ENCODE measurements at places on chromosomes 11 and 22.
A peak's percentile ranks its signal among the peaks of the same experiment; 100 is the strongest.

DNA sequence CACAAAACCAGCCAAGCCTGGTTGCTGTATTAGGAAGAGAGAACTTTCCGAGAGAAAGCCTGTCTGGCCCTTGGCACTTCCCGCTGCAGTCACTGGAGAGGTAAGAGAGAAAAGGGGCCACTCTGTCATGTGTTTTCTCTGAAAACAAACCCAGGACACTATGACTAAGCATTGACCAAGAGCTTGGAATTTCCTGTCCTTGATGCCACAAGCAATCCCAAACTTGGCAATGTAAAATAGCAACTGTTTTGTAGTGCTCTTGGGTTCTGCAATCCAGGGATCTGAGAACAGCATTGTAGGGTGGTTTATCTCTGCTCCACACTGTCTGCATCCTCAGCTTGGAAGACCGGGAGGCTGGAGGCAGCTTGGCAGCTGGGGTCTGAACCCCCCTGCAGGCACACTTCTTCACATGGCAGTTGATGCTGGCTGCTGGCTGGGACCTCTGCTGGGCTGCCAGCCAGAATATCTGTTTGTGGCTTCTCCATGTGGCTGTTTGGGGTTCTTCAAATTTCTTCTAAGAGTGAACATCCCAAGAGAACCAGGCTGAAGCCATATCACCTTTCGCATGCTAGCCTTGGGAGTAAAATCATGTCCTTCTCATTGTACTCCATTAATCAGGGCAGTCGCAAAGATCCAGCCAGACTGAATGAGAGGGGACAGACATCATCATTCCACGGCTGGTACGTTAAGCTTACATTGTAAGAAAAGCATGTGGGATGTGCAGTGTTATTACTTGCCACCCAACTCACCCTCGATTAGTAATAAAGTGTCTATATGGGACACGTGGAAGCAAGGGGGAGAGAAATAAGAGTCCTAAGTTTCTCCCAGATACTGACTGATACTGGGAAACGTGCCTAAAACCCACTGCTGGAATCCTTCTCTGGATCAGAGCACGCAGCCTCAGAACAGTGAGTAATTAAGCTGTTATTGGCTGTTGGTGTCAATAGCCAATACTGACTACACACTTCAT lies 537.4 kb upstream of the B3GAT1 start:
- DNase-seq: no peak

- DNase-seq: no peak
Measured at GRCh38 chr11:103167166-103167565, 57.9 kb downstream of the DYNC2H1 start.

DNA sequence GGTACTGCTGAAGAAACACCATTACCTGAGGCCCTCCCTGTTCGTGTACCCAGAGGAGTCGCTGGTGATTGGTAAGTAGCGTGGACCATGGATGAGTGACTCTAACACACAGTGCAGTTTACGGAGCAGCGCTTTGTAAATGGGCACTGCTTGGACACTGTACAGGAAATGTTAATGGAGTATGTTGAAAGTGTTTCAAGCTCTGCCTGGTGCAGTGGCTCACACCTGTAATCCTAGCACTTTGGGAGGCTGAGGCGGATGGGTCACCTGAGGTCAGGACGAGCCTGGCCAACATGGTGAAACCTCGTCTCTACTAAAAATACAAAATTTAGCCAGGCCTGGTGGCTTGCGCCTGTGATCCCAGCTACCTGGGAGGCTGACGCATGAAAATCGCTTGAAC lies 29.7 kb downstream of the XRCC6 start:
- DNase-seq: no peak

DNA sequence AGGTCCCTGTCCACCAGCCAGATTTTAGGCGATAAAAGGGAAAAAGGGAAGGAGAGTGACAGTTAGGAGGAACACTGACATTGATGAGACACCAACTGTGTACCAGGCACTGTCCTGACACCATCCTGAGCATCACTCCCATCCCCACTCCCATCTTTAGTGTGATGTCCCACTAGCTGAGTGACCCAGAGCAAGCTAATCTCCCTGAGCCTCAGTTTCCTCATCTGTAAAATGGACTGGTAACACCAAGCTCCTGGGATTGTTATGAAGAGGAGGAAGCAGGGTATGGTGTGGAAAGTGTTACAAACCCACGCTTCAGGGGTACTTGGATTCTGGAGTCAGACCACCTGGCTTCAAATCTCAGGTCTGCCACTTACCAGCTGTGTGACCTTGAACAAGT lies 8.5 kb upstream of the P2RY6 start:
- DNase-seq: no peak

- DNase-seq: no peak
Measured at GRCh38 chr22:44755956-44756361, 3.6 kb downstream of the ARHGAP8 start.

DNA sequence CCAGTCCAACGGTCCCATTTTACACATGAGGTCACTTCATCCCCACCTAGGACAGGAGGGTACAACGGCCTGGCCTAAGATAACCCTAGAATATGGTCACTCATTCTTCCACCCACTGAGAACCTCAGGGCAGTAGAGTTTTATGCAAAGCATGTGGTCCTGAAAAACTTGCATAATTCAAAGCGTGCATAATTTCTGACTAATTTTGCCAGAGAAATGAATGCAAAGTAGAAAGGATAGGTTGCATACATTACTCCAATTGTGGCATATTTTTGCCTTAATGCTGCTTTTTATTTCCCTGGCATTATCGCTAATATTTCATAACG lies 32.5 kb upstream of the SLC35C1 start:
- DNase-seq: no peak

DNA sequence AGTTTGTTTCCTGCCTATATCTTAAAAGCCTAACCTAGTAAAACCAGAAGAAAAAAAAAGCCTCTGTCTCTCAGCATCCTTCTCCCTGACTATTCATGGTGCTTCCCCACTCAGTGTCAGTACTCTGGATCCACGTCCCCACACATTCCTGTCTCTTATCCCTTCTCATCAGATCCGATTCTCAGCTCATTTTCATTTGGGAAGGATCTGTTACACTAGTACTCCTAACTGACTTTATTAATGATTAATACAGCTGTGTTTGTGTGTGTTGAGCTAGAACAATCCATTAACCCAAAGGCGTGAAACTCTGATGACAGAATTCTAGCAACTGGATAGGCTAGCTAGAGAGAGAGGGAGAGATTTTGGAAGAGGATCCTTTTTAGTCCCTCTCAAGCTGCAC lies 1.5 kb downstream of the PRRG4 start:
- DNase-seq: no peak

- DNase-seq: no peak
Measured at GRCh38 chr22:17853073-17853472, 78.8 kb upstream of the BID start.

DNA sequence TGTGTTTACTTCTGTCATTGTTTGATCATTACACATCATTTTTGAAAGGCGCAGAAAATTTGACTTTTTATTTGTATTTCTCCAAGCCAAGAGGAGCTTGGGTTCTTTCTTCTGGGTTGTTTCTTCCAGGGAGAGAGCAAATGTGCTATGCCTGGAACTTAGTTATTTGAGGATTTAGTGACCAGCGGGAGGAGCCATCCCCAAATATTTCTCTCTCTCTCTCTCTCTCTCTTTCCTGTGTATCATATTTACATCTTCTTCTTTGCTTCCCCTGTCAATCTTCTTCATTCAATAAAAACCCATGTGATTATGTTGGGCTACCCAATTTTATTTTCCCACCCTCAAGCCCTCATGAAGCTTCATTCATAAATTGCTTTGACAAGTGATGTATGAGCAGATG lies 534.5 kb downstream of the LRRC4C start:
- DNase-seq: no peak

DNA sequence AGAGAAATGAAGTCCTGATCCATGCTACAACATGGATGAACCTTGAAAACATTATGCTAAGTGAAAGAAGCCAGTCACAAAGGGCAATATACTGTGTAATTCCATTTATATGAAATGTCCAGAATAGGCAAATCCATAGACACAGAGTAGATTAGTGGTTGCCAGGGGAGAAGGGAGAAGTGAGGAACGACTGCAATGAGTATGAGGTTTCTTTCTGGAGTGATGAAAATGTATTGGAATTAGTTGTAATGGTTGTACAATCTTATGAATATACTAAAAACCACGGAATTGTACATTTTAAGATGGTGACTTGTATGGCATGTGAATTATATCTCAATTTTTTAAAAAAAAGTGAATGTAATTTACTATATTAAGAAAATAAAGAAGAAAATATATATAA lies 83.1 kb upstream of the GDPD4 start:
- DNase-seq: no peak

DNA sequence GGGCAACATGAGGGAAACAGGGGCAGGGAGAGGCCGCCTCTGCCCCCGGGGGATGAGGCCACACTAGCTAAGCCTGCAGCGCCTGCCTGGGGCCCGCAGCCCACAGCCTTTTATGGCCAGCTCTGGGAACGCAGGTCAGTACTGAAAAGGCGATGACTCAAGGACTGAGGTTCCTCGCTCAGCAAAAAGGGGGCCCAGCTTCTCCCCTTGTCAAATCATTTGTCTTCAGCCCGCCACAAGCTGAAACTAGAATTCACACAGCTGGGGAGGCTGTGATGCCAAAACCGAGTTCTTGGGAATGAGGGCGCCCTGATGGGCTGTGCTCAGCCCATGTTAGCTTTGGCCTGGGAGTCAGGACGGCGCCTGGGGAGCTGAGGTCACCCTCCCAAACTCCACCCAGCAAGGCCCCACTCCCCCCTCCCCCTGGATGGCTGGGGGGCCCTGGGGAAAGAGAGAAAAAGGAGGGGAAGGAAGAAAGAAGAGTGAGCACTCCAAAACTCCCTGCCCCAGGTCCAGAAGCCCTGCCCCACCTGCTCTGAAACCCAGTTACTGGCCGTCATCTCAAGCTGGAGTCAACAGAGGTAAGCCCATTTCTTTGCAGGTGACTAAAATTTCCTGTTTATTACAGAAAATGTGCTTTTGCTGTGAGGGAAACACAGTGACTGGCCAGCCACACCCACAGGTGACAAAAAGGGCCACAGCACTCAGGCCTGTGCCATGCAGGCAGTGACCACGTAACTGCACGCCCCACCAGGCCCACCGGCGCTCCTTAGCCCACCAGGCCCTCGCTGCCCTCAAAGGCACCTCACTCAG lies 13.7 kb downstream of the EHD1 start:
- peak; percentile 90 for DNase-seq

GRCh38 chr22:24968066-24968561 lies 15.6 kb downstream of the KIAA1671 start:
- DNase-seq: no peak

DNA sequence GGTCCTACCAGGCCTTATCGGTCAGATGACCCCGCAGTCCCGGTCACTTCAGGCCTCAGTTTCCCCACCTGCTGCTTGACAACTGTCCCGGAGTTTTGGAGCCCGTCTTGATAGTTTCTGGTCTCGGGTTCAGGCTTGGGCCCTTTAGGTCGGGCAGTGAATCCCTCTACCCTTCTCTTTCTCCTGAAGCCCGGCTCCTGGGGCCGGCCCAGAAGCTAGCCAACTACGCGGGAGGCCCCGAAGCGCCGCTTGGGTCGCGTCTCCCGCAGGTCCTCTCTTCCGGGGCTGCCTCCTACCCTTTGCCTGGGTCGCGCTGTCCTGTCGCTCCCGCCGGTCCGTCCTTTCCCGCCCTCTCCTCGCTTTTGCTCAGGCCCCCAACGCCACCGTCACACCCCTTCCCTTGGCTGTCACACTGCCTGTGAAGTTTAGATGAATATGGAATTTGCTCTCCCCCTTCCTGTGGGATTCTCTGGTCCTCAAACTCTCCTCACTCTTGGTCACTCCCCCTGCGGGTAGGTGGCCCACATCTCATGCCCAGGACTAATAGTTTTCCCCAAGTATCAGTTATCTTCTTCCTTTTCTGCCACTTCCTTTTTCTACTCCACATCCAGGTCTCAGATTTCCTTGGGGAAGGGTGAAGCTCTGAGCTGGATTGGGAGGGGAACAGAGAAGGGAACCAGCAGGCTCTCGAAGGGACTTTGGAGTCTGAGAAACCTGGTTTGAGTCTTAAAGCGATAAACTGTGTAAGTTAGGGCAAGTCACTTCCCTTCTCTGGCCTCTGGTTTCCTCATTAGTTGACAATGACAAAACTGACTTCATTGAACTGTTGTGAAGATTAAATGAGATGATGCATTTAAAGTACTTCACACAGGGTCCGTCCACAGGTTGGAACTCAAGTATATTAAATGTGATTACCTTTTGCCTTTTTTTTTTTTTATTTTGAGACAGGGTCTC lies 790 bp downstream of the RAB1B start:
- peak; percentile 34 for DNase-seq

DNA sequence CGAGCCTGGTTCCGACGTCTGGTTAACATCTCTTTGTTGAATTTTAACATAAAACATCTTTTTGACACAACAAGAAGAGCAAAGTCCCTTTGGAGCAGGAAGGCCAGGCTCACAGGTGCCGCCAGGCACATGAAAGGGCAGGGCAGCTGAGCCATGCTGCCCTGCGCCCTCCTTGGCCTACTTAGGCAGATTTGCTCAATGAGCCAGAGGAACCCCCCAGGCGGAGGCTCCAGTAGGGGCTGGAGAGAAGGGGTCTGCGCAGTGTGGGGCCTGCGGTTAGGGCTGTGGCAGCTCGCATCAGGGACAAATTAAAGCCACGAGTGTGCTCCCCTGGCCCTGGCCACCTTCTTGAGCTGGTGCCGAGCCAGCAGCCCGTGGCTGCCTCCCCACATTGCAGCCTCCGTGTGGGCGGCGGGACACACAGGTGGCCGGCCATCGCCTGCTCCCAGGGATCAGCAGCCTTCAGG lies 9.9 kb upstream of the SLC22A12 start:
- no peak for DNase-seq

- DNase-seq: peak; percentile 70
Measured at GRCh38 chr11:64810891-64811272, 531 bp upstream of the MEN1 start.

DNA sequence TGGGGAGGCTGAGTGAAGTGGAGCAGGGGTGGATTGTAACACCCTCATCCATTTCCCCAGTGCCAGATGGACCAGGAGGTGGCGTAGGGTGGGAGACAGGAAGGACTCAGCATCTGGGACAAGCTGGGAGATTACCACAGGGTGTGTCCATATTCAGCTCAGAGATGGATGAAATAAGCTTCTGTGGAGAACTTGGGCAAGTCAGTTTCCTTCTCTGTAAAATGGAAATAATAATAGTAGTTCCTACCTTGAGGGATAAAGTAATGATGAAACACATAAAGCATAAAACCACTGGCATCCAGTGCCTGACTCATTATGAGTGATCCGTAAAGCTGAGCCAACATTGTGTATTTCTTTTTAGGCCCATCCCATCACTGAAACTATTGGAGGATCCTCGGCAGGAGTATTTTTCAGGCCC lies 607 bp upstream of the ROBO4 start:
- no peak for DNase-seq

DNA sequence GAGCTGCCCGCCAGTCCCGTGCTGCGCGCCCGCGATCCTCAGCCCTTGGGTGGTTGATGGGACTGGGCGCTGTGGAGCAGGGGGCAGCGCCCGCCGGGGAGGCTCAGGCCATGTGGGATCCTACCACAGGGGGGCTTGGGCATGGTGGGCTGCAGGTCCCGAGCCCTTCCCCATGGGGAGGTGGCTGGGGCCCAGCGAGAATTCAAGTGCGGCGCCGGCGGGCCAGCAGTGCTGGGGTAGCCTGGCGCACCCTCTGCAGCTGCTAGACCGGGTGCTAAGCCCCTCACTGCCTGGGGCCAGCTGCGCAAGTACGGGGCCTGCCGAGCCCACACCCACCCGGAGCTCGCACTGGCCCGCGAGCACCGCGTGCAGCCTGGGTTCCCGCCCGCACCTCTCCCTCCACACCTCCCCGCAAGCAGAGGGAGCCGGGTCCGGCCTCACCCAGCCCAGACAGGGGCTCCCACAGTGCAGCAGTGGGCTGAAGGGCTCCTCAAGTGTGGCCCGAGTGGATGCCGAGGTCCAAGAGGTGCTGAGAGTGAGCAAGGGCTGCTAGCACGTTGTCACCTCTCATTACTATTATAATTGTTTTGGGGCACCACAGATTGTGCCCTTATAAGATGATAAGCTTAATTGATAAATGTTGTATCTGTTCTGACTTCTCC lies 333.2 kb downstream of the CASP12 start:
- DNase-seq: no peak
